ENCODE measurements at places on chromosomes 7 and 10. TPM values are rescaled to one million over a fixed set of nuclear protein-coding genes. Genes with fewer than 3 reads are reported as not detected.

The PAX4 gene
- total RNA-seq: not detected

The CALML5 gene
- total RNA-seq: not detected

The EBLN1 gene
- total RNA-seq: not detected

The NPC1L1 gene
- total RNA-seq: not detected

The UCN3 gene
- total RNA-seq: not detected

The LRRD1 gene
- 3.8 TPM for total RNA-seq

The LIPM gene
- not detected for total RNA-seq

The IFIT1B gene
- total RNA-seq: not detected

The INA gene
- total RNA-seq: 199 TPM

The EDRF1 gene
- 76.1 TPM for total RNA-seq

The PPP1R3C gene
- total RNA-seq: 24.7 TPM

The HOXA1 gene
- not detected for total RNA-seq

The CCL24 gene
- total RNA-seq: not detected

The PITX3 gene
- total RNA-seq: not detected

The TYW1B gene
- 5.3 TPM for total RNA-seq

The ARHGAP12 gene
- total RNA-seq: 77.9 TPM

The PILRA gene
- 3.8 TPM for total RNA-seq

The DGKI gene
- total RNA-seq: 201 TPM

The HOXA13 gene
- not detected for total RNA-seq

The FAM237B gene
- not detected for total RNA-seq

The SYT15B gene
- under 0.01 TPM for total RNA-seq

The SPAG6 gene
- total RNA-seq: 0.94 TPM

The SFRP5 gene
- 0.94 TPM for total RNA-seq

The PLEKHS1 gene
- not detected for total RNA-seq

The ZP3 gene
- 0.94 TPM for total RNA-seq

The CCNJ gene
- total RNA-seq: 21.6 TPM

The LIPK gene
- total RNA-seq: not detected

The HEPACAM2 gene
- total RNA-seq: not detected

The ARHGEF5 gene
- total RNA-seq: 1.3 TPM

The LIPN gene
- total RNA-seq: not detected

The UNC5B gene
- total RNA-seq: 5.3 TPM

The SGCE gene
- 125 TPM for total RNA-seq

The CDC14C gene
- not detected for total RNA-seq

The TCAF2 gene
- 1.6 TPM for total RNA-seq

The VAX1 gene
- 2.5 TPM for total RNA-seq

The SPDYE1 gene
- not detected for total RNA-seq

The FOXI2 gene
- not detected for total RNA-seq
